ENCODE measurements at places on chromosomes 16 and 17.

DNA sequence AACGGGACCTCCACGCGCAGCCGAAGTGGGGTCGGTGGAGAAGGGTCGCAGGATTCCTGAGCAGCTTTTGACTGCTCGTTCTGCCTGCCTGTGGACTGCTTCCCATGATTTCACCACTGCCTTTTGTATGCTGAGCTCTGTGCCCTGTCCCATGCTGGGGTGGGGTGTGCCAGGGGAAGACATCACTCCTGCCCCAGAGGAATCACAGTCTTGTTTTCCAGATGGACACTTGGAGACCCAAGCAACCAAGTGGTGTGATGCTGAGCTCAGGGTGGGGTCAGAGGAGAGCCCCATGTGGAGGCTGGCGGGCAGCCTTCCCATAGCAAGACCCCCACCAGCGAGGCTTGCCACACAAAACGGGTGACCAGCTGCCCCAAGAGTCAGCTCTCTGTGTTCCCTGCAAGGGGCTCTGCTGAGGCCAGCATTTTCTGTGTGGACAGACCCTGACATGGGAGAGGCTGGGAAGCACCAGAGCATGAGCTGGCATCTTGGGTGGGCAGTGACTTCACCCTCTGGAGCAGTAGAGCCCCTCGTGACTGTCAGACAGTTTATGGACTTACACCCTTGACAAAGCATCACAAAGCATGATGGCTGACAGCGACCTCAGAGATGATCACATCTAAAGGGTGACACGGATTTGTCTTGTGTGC lies 111.9 kb downstream of the GNAO1 start:
- DNase-seq, result no peak

DNA sequence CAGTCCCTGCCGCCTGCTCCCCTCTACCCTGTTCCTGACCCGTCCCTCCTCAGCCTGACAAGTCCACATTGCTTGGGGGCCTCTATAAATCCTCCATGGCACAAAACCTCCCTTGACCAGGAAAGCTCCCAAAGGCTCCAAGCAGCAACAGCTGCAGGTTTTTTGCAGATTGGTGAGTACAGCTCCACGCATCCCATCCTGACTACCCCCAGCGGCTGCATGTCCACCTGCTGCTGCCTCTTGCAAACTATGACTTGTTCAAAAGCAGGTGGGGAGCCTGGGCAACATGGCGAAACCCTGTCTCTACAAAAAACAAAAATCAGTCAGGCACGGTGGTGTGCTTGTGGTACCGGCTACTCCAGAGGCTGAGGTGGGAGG lies 122.8 kb downstream of the ANKRD11 start:
- DNase-seq, result no peak

- no peak for DNase-seq
Measured at GRCh38 chr17:18004884-18005305, 32.2 kb downstream of the DRC3 start.

- DNase-seq, result no peak
Measured at GRCh38 chr16:87679593-87680271, 77.4 kb downstream of the JPH3 start.

DNA sequence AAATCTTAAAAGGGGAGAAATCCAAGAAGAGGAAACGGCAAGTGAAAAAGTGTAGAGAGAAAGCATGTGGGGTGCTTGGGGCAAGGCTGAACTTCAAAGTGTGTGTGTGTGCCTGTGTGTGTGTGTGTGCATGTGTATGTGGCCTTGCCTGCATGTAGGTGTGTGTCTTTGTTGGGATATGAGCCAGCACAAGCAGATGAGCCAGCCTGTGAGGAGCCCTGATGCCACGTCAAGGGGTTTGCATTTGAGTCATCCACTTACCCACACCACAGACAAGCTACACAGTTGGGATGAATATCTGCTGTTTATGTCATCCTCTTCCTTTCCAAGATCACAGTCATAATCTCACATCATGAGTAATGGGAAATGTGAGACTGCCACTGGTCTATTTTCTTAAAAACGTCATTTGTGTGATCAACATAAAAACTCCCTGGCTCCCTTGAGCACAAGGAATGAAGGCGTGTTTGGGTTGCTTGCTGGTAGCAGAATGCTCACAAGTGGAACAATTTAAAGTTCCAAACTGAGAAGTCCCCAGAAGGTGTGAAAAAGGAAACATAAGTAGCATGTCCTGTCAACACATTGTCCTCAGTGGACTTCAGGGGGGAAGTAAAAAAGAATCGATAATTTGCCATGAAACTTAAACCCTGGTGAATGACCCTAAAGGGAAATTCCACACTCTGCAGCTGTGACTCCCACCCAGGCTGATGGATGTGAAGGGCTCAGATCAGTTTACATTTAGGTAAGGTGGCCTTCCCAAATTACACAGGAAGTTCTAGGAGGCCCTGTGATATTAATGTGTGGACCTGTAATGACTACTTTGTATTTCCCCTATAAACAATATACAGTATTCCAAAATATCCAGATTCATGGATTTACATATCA lies 14.7 kb downstream of the KCTD19 start:
- DNase-seq, result peak; percentile 28

DNA sequence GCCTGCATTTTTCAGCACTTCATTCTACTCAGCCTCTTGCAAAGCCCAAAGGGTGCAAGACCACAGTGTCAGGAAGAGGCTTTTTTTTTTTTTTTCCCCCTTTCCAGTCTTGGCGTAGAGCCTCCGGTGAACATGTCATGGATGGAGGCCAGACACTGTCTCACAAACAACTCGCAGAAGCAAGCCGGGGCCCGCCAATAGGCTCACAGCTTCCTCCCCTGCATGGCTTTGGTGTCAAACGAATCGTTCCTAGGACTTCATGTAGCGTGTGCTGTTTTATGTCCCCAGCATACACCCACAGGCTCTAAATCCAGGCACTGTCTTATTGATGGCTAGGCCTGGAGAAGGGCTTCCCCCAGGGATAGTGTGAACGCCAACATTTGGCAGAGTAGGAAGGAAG lies 457.7 kb upstream of the MAF start:
- DNase-seq, result no peak

- no peak for DNase-seq
Measured at GRCh38 chr17:48373130-48373830, 56.7 kb downstream of the SKAP1 start.

DNA sequence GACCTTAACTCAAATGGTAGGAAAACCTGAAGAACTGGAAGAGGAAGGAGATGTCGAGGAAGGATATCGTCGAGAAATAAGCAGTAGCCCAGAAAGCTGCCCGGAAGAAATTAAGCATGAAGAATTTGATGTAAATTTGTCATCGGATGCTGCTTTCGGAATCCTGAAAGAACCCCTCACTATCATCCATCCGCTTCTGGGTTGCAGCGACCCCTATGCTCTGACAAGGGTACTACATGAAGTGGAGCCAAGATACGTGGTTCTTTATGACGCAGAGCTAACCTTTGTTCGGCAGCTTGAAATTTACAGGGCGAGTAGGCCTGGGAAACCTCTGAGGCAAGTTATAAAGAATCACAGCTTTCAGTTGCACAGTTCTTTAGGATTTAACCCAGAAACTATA lies 15.5 kb downstream of the ERCC4 start:
- peak; percentile 34 for DNase-seq

GRCh38 chr17:81577278-81578000 lies 25.3 kb upstream of the FAAP100 start:
- peak; percentile 73 for DNase-seq

GRCh38 chr16:23712976-23713375 lies at the start of gene ERN2:
TSS of gene ERN2 (minus strand) at chr16:23713222. CDS start at chr16:23713187, 35 bp downstream.
- DNase-seq, result no peak

GRCh38 chr17:79581324-79581932 lies 29.4 kb downstream of the RBFOX3 start:
- DNase-seq, result no peak

GRCh38 chr16:65889533-65889966 lies 476.9 kb upstream of the CDH5 start:
- DNase-seq, result no peak

GRCh38 chr16:23371368-23371767 lies 69.3 kb downstream of the SCNN1B start:
- DNase-seq, result no peak

- no peak for DNase-seq
Measured at GRCh38 chr16:4957420-4957719, 760 bp upstream of the SEC14L5 start.

GRCh38 chr17:6512552-6512951 lies 43.8 kb downstream of the PITPNM3 start:
- no peak for DNase-seq

GRCh38 chr17:68222606-68223005 lies 25.2 kb upstream of the AMZ2 start:
- no peak for DNase-seq

GRCh38 chr17:63277629-63278028 lies 168.5 kb downstream of the CYB561 start:
- no peak for DNase-seq

DNA sequence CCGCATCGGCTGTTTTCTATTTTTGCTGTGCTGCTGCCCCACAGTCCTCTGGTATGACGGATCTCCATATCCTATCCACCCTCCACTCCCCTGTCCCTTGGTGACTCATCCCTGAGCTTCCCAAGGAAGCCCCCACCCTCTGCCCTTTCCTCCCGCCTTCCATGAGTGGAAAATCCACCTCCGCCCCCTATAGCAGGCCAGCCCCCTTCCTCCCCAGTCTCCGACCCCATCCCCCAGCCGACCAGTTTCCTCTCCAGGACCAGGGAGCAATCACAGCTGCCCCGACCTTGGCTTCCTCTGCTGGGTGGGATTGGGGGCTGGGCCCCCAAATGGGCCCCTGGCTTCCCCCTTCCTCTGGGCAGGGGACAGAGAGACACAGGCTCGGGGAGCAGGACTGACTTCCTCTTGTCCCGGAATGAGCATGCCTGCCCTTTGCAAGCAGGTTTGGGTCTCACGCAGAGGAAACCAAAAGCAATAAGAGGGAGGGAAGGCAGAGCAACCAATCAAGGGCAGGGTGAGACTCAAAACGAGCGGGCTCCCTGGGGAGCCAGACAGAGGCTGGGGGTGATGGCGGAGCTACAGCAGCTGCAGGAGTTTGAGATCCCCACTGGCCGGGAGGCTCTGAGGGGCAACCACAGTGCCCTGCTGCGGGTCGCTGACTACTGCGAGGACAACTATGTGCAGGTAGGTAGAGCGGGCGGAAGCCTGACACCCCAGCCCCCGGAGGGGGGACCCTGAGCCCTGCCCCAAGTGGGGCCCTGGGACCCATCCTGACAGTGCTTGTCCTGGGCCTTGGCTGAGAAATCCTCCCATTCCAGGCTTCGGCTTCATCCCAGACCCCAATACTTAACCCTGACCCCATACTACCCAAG lies at the start of the genes ABI3 and GNGT2:
ABI3 (plus strand) TSS at position 550 of the 872 bp plus-strand sequence; CDS start at position 568, 18 bp downstream.
GNGT2 (minus strand) TSS at position 417 of the 872 bp plus-strand sequence. CDS start 3,152 bp downstream, outside the sequence.
- no peak for DNase-seq

- peak; percentile 94 for DNase-seq
Measured at GRCh38 chr17:6392609-6393350, 42.1 kb downstream of the AIPL1 start.

DNA sequence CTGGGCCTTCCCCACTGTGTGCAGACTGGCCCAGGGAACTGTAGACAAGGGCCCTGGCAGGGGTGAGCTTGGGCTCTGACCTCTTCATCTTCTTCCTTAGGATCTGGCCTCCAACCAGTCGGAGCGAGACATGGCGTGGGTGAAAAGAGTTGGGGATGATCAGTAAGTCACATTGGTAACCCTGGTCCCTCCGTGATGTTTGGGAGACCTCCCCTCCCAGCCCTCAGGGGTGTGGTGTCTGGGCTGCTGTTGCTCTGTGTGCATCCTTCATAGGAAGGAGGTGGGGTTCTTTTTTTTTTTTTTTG lies 5.5 kb downstream of the TBKBP1 start:
- DNase-seq, result no peak

GRCh38 chr16:4393240-4393600 lies 21.6 kb downstream of the VASN start:
- DNase-seq, result no peak

- DNase-seq, result no peak
Measured at GRCh38 chr17:35291802-35292201, 48.9 kb downstream of the SLFN5 start.

DNA sequence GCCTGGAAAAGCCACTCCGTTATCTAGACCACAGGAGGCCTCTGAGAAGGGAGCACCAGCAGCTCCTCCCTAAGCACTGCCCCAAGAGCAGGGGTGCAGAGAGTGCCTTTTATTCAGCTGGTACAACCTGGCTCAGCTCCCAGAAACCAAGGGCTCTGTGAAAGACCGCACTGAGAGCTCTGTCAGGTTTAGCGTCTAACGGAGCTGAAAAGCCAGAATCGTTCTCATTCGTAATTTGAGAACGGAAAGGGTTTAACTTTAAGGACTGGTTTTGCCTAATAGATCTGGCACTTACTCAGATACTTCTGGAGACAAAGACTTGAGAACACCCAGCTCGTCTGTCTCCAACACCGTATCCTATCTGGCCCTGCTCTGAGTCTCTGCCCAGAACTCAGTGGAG lies 13.5 kb downstream of the MPG start:
- DNase-seq, result no peak

- DNase-seq, result no peak
Measured at GRCh38 chr17:31321481-31321880, at the start of gene EVI2A. TSS of gene EVI2A (minus strand) at chr17:31321622. CDS start at chr17:31319013, 2,609 bp downstream.

DNA sequence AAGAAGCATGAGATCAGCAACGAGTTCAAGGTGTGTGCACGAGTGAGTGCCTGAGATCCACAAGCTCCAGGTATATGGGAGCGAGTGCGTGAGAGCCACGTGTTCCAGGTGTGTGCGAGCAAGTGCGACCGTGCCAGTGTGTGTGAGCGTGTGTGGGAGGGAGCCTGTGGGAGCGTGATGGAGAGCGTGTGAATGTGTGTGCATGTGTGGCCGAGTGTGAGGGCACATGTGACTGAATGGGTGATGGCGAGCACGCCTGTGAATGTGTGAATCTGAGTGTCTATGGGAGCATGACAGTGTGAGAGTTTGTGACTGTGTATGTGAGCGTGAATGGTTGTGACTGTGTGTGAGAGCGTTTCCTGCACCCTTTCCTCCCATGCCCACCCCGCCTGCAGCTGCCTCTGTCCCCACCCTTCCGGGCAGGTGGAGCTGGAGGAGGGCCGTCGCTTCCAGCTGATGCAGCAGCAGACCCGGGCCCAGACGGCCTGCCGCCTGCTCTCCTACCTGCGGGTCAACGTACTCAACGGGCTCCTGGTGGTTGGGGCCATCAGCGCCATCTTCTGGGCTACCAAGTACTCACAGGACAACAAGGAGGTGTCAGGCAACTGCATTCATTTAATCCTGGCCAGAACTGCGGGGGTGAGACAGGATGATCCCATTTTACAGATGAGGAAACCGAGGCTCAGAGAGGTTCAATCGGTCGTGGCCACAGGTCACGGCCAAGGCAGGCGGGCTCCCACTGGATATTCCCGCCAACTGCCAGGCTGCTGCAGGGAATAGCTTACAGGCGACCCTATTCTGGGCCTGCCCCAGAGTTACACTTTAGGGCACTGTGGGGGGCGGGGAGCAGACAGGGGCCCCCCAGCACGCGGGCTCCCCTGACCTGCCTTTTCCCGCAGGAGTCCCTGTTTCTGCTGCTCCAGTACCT lies 3.7 kb downstream of the TMC8 start:
- peak; percentile 83 for DNase-seq

DNA sequence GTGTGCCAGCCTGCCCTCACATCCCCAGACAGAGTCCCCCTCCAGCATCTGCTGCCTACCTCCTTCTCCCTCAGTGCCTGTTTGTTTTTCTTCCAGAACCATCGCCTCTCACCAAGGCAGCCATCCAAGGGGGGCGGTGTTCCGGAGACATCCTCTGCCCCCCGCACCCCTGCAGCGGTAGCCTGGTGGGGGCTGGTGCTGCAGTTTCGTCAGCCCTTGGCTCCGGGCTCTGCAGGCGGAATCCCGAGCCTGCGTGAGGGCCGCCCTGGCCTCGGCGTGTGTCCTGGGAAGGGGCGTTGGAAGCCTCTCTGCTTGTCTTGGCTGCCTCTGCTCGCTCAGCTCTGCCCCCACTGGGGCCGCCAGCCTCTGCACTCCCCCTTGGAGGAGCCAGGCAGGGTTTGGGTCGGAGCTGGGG lies 126.0 kb upstream of the CIBAR2 start:
- DNase-seq, result no peak

- DNase-seq, result no peak
Measured at GRCh38 chr17:37516127-37516571, 26.5 kb downstream of the DUSP14 start.

Measured in HepG2 (cell line).